ENCODE measurements at places on chromosomes 3 and 15.

DNA sequence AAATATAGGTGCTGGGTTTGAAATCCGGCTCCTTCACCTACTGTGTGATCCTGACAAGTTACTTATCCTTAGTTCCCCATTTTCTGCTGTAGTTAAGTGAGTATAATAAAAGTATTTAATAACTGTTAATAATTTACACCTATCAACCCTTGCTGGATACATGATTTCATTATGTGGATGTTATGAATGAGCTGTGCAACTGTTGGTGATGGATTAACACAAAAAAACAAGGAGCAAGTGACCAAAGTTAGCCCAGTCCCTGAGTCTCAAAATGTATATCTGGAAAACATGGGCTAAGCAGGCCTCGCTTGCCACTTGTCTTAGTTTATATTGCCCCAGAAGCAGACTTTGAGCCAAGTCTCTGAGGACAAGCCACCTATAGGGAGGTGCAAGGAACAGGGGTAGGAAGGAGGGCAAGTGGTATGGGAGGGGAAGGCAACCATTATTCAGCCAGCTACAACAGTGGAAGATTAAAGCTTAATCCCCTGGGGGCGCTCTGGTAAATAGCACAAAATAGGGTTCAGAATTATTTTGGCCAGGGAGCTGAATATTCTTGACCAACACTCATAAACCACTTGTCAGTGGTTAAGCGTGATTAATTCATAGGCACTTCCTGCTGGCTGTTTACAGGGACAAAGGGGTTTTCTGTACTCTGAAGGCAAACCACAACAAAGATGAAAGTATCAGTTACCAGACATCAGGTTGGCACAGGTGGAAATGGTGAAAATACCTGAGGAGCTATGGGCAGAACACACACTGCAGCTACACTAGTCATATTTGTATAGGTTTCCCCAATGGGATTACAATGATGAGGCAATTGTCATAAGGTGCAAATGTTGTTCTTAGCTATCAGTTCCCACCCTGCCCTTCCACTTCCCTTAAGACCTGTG is 76.2 kb downstream of the TRIM42 start:
- DNase-seq, result no peak

DNA sequence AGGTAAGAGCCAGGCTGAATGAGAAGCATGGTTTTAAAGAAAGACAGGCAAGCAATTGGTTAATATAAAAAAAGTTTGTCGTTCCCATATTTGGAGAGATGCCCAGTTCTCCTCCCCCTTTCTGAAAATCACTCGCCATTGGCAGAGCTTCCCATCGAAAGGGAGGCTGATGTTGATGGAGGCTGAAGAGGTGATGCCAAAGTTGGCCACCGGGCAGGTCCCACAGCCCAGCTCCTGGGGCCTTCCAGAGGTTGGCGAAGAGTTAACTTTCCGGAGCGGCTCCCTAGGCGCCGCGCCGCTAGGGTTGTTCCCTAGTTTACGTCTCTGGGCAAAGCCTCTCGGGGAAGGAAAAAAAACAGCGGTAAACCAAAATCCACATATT is 793 bp downstream of the PCOLCE2 start:
- no peak for DNase-seq

- DNase-seq, result no peak
These were observed 80.3 kb upstream of the PRTG start for GRCh38 chr15:55823191-55823670.

GRCh38 chr3:149020196-149020838 is 29.0 kb downstream of the GYG1 start:
- DNase-seq, result no peak

DNA sequence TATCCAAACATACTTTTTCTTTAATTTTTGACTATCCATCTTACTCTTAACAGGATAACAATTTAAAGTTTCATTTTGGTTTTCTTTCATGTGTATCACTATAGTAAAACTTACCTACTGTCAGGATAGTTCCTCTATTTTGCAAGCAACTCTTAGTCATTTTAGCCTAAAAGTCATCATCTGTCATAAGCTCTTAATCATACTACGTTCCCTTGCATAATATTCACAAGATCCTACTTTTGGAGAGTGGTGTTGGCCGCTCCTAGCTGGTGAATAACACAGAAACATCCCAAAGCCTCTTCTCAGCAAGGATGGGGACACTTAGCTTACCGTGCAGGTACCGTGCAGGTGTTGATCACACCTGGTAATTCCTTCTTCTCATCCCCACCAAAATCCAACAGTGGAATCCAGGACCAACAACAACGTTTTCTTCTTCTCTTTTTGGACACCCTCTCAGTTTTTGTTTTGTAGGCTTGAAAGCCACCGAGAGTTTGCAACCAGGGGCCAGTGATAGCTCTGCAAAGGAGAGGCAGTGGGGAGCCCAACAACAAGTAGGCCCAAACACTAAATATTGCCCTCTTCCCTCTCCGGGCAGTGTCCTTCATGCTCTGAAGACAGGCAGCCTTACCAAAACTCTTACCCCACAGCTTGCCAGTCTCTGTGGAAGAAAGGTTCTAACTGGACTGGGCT is 433 bp downstream of the FILIP1L start:
- DNase-seq, result no peak

DNA sequence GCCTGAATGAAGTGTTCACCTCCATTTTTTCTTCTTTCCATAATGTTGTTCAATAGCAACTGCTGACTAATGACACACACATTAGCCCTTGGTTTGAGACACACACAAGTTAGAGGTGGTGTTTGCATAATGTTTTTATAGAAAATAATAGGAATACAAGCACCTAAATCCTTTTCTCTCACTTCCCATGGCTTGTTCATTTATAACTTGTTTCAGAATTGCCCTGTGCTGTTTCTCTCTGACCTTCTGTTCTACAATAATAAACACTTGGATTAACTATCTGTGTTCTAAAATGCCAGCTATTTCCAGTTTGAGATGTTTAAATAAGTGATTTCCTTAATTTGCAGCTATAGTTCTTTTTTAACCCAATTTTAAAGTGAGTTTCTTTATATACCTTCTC is 525.1 kb upstream of the ROBO2 start:
- no peak for DNase-seq

- no peak for DNase-seq
These were observed 67.9 kb downstream of the GADL1 start for GRCh38 chr3:30826531-30826942.

DNA sequence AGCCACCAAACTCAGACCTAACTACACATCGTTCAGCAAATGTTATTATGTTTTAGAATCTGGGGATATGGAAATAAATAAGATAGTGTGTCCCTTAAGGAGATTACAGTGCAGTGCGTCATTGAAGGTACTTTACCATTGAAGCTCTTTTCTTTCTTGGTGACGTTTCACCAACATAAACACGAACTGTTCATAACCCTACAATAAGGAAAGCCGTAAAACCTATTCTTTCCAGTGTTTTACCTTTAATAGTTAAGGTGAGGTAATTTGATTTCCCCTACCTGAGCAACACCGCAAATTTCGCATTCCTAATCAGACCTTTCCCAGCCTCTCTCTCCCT is 826 bp downstream of the CCDC66 start:
- DNase-seq, result no peak

DNA sequence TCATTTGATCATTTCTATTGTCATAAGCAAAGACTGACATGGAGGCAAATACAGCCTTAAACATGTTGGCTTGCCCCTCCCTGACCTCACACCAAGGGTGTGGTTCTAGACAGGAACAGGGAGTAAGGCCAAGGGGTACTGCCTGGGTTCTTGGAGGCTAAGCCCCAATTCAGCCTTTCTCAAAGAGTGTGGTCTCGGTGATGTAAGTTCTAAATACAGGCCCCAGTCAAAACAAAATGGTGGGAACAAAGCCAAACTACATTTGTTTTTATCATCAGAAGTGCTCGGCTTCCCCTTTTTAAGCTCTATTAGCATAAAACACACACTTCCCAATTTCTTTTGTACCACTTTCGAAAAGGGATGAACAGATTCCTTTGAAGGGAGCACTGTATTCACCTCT is 129.5 kb downstream of the ATP8B4 start:
- no peak for DNase-seq

DNA sequence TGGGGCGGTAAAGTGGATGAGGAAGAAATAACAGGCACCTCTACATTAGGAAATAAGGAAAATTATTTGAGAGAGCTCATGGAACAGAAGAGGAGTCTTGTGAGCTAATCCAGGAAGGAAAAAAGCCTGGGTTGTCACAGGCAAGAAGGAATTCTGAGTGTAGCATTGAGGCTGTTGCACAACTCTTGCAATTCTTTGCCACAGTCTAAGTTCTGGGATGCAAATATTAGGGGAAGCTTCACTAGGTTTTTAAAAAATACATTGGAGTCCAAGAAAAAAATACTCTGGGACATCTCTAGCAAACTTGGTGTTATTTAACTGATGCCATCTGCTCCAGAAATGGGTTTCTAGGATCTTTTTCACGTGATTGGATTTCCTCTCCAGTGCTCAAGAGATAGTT is 122.3 kb downstream of the SPATA16 start:
- no peak for DNase-seq

DNA sequence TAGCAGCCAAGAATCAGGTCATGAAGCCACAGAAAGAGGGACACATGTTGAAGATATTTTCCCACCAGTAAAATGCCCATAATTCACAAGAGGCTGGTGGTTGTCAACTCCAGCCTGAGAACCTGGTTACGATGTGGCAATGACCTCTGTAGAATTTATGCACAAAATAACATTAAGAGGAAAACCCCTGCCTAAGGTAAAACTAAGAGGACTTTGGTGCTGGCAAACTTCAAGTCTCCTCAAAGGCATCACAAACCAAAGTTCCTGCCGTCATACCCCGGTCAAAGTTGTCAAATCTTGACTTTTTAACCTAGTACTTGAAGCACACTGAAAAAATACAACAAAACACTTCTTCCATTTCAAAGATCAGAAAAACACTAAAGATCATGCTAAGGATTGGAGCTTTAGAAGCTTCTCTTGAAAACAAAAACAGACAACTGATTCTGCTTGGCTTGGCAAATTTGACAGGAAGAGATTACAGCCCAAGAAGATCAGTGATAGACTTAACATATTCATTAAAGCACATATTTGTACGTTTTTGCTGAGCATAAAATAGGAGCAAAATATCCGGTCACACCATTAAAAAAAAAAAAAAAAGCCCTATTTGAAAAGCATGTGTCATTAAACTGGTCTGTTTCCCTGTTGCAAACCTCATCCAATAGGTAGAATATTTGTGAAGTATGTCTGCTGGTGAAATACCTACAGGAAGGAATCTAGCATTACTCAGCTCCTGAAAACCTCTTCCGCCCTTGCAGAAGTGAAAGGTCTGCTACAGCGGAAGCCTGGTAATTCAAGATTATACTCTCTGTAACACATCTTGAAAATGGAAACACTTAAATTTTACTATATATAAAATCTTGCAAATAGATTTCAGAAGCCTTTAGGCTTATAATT is 22.8 kb downstream of the EIF4E3 start:
- DNase-seq, result peak; percentile 8

- DNase-seq, result no peak
These were observed 183.7 kb downstream of the FRMD5 start for GRCh38 chr15:44011238-44011854.

- no peak for DNase-seq
These were observed 500 bp downstream of the PARP6 start for GRCh38 chr15:72271895-72272212.

DNA sequence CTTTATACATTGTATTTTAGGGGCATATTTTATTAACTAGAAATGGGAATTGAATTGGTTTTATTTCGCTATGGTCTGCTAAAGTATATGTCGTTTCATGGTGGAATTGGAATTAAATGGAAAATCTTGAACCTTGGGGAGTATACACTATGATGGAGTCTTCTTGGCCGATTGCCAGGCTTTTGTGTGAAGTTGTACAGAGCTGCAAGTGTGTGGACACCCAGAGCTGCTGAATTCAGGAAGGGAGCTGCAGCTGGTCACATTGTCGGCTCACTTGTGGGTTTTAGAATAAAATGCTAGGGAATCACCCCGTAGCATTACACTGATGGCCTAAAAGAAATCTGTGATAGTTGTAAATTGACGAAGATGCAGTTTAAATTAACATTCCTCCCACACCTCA is 35.1 kb downstream of the USP3 start:
- DNase-seq, result no peak

- no peak for DNase-seq
These were observed 46.3 kb upstream of the BBX start for GRCh38 chr3:107476462-107476861.

- no peak for DNase-seq
These were observed 36.0 kb upstream of the ZNF445 start for GRCh38 chr3:44513513-44513912.

GRCh38 chr3:129106320-129106719 is 15.3 kb downstream of the RAB43 start:
- no peak for DNase-seq

DNA sequence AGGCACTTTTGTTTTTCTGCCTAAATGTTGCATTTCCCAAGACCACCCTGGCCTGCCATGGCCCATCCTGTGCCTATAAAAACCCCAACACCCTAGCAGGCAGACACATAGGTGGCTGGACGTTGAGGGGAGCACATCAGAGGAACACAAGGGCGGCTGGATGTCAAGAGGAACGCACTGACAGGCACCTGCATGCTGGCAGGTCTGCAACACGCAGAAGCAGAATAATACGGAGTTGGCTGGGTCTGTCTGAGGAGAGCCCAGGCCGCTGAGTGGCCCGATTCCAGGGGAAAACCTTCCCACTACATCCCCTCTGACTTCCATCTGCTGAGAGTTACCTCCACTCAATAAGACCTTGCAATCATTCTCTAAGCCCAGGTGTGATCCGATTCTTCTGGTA is 765.6 kb downstream of the PLOD2 start:
- no peak for DNase-seq

DNA sequence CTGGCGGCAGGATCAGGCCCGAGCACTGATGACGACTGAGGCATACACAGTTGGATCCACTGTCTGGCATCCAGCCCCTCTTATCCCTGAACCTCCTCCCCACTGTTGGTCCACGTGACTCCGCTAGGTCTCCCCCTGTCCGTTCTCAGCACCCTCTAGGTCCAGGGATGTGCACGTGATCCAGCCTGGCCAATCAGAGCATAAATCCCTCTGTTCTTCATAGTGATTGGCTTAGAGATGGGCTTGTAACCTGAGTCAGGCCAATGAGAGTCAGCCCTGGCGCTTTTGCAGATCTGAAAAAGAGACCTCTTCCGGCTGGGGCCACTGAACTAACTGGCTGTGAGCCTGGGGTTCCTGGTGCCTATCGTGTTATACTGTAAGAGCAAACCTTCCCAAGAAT is 20.5 kb upstream of the IQSEC1 start:
- no peak for DNase-seq

Measured in stimulated activated CD4-positive, alpha-beta T cell treated with anti-CD3 and anti-CD28 coated beads, TNF-alpha, amount 100 ng/mL, for 48 hours (primary cell).